Spleen (tissue), 13 donors: ENCODE measurements at places on chromosomes 12 and 14. TPM values are rescaled to one million over a fixed set of nuclear protein-coding genes. Genes with fewer than 3 reads are reported as not detected.

Gene EGLN3
- total RNA-seq = 12.8 TPM

Gene SEL1L
- total RNA-seq = 108 TPM

Gene NTF3
- 2.7 TPM for total RNA-seq

Gene HOXC4
- total RNA-seq = 0.72 TPM

Gene ADAMTS20
- not detected for total RNA-seq

Gene ITPR2
- total RNA-seq = 61.4 TPM

Gene PHC1
- total RNA-seq = 34.7 TPM

Gene KERA
- total RNA-seq = not detected

Gene TPH2
- total RNA-seq = 1.5 TPM

Gene PAX9
- 0.11 TPM for total RNA-seq

Gene TEAD4
- 20.4 TPM for total RNA-seq

Gene NANOG
- total RNA-seq = 0.09 TPM
